ENCODE measurements at places on chromosomes 11 and 22.

DNA sequence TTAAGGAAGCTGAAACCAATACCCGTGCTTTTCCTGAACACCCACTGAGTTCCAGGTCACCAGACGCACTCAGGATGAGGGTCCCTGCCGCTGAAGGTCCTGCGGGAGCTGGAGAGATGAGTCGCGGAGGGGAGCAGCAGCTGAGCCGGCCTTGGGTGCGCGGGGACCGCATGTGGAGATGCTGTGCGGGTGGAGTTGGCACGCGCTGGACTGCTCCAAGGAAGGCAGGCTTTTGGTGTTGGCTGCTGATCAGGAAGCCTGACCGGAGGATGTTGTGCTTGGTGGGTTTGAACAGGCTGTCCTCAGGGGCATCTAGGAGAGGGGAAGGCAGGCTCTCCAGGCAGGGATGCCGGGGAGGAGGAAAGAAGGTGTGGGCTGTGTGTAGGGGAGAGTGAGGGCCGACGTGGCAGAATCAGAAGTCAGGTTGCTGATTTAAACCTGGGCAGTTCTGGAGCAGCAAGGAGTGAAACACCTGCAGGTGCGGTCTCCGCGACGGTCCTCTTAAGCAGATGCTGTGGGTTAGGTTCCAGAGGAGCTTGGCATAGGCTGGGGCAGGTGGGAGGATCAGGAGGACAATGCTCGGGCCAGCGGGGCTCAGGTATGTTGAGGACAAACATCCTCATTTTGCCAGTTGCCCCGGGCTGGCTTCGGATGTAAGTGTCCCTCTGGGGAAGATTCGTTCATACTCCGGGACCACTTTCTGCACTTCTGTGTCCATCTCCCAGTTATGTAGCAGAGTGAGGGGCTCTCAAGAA lies 197.5 kb upstream of the B3GAT1 start:
- DNase-seq = no peak

- no peak for DNase-seq
Measured at GRCh38 chr11:44994753-44995152, 44.1 kb upstream of the TP53I11 start.

DNA sequence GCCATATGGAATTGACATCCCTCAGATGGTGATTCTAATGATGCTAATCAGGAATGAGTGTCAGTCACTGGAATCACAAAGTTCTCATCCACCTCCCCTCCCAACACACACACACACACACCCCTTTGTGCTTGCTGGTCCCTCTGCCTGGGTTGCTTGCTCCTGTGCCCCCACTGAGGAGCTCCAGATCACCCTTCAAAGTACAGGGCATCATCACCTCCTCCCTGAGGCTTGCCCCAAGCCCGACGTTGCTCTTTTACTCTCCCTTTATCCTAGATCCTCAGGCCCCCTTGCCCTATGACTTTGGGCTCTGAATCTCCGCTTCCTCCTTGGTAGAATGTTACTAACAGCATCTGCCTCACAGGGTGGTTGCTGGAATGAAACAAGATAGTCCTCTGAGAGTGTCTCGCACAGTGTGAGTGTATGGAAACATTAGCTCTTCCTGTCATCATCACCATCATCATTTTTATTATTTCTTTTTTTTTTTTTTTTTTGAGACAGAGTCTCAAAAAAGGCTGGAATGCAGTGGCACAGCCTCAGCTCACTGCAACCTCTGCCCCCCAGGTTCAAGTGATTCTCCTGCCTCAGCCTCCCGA lies 3.4 kb downstream of the TOM1 start:
- no peak for DNase-seq

DNA sequence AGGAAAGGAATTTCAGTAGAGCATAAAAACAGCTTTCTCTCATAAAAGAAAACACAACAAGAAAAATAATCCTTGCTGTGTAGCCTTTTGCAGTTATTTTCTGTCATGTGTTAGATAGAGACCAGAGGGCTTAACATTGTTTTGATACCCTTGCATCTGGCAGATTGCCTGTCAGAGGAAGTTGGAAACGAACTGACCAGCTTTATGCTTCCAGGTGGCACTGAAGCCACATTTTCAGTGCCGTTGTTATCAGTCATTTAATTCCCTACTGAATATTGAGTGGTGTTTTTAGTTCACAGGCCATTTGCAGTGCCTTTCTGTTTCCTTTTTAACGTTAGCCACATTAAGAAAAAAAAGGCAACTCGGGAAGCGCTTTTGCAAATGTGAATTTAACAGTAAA lies 21.5 kb upstream of the RAG2 start:
- DNase-seq = no peak

- no peak for DNase-seq
Measured at GRCh38 chr11:125141178-125141577, 23.4 kb upstream of the PKNOX2 start.

DNA sequence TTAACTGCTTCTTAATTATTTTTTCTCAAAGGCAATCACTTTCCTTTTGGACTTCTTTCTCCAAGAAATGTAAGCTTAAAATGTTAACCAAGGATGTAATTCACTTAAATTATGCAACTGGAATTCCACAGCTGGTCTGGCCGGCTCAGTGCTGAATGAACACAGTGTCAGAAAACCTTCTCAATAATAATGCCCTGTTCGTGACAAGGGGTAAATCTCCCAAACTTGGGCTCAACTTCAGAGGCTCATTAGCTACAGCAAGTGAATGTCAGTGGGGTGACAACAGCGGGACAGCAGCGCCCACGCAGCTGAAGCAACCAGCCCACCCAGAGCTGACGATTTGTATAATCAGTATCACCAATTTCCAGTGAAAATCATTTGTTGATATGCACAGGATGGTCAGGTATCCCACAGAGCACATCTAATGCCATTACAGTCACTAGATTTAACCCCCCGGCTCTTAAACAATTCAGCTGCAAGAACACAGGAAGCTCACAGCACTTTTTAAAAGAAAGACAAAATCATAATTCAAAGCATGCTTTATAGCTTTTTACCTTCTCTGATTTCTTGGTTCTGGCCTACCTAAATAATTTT lies 704.8 kb downstream of the DLG2 start:
- DNase-seq = no peak

- DNase-seq = no peak
Measured at GRCh38 chr11:126415128-126415527, 59.6 kb downstream of the ST3GAL4 start.

DNA sequence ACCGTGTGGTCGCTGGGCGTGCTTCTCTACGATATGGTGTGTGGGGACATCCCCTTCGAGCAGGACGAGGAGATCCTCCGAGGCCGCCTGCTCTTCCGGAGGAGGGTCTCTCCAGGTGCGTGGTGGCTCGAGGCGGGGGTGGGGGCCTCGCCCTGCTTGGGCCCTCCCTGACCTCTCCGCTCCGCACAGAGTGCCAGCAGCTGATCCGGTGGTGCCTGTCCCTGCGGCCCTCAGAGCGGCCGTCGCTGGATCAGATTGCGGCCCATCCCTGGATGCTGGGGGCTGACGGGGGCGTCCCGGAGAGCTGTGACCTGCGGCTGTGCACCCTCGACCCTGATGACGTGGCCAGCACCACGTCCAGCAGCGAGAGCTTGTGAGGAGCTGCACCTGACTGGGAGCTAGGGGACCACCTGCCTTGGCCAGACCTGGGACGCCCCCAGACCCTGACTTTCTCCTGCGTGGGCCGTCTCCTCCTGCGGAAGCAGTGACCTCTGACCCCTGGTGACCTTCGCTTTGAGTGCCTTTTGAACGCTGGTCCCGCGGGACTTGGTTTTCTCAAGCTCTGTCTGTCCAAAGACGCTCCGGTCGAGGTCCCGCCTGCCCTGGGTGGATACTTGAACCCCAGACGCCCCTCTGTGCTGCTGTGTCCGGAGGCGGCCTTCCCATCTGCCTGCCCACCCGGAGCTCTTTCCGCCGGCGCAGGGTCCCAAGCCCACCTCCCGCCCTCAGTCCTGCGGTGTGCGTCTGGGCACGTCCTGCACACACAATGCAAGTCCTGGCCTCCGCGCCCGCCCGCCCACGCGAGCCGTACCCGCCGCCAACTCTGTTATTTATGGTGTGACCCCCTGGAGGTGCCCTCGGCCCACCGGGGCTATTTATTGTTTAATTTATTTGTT lies 2.4 kb downstream of the PIM3 start:
- peak; percentile 18 for DNase-seq

GRCh38 chr22:39621826-39622225 lies 51.3 kb downstream of the CACNA1I start:
- DNase-seq = no peak

GRCh38 chr11:29538339-29539036 lies 478.3 kb downstream of the KCNA4 start:
- DNase-seq = no peak

DNA sequence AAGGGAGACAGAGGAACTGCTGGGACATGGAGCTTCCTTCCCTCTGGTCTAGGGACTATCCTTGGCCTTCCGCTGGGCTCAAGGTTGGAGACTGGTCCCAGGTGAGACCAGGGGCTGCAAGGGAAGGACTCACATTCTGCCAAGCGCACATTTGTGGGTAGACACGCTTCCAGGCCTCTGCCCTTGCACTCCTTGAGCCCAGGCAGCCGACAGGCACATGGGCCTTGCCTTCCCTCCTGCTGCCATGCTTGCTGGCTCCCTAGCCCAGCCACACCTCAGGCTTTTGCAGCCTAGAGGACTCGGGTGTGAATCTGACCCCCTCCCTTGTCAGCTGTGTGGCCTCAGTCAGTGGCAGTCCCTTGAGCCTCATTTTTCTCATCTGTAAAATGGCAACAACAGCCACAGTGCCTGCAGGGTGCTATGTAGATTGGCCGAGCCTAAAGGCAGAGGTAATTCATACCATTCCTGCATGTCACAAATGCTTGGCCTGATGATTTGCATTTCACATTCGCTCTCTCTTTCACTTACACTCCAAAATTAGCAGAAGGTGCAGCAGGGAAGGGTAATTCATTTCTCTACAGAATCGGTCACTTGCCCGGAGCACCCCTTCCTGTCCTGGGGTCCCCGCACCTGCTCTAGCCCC lies 57.6 kb upstream of the NECTIN1 start:
- DNase-seq = no peak

GRCh38 chr11:129066229-129066628 lies 123.6 kb upstream of the TP53AIP1 start:
- no peak for DNase-seq

DNA sequence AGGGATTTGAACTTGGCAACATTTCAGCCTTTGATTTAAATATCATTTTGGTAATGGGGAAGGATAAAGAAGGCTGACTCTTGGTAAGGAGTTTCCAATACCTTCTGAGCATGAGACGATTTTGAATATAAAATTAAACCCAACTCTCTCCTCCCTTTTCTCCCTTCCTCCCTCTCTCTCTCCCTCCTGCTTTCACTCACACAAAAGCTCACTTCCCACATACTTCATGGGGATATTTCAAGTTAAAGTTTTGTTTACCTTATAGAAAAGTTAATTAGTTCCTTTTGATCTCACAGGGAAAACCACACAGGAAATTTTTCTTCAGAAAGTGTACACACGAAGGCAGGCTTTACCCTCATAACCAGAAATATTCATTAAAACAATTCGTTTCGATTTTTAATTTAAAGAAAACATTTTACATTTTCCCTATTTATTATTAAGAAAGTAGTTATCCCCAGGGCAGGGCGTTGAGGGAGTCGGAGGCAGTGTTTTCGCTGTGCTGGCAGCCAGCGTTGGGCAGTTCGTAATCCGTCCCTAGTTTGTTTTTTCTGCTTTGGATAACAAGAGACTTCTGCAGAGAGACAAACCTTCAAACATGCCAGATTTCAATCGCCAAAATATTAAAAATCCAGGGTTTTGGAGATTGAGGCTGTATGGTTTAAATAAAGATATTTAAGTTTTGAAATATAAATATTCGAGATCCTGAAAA lies 25.3 kb upstream of the ALX4 start:
- DNase-seq = no peak

DNA sequence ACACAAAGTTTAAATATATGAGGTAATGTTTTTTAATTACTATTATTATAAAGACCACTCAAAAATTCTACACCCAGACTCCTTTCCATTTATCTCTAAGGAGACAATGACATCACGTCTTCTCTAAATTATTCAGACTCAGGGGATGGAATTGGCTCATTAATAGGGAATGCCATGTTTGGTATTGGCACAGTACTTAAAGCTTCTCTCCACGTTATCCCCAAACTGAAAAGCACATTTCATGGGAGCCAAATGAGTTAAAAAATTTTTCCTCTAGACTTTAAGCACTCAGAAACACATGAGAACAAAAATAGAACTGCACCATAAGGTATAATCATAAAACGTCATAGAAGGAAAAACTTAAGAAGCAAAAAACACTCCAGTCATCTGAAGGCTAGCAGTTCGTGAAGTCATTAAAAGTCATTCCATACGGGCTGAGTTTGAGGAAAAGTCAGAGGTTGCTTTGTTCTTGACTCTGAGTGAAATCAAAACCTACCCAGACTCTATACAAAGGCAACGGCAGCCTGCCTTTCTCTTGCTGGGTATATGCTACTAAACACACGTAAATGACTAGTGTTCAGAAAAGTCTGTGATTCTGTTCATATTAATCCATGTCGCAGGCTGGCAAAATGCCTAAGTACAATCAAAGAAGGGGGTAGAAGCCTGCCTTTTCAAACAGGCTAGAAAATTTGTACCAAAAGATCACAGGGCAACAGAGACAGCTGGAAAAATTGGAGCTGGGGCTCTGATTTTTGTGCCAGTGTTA lies 8.7 kb upstream of the MPPED2 start:
- DNase-seq = no peak

- DNase-seq = no peak
Measured at GRCh38 chr11:128535468-128536457, 51.6 kb downstream of the ETS1 start.

DNA sequence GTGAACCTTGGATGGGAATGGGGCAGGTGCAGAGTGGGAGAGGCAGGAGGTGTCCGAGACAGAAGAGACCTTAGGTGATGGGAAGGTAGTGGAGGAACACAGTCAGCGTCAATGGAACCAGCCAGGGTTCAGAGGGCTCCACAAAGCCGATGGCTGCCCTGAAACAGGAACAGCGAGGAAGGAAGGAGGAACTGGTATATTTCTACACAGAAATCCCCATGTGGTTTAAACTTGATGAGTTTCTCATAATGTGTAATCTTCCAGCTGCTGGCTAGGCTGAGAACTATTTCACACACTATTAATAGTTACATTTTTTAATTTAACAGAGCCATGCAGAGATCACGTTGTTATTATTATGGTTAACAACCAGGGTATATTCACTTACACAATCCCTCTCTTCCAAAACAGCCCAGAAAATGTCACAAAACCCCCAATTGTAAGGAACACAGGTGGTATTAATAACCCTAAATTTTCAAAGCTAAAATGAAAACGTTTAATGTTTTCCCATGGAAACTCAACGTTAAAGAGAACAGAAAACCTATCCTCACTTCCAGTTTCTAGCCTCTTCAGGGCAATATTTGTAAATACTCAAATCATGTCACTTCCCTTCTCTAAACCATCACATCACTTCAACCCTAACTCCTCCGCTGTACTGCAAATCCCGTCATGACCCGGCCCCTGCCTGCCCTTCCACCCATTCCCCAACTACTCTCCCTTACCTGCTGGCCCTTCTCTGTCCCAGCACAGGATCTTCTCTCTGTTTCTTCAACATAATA lies 74.5 kb upstream of the ARFGAP3 start:
- no peak for DNase-seq

- no peak for DNase-seq
Measured at GRCh38 chr22:29073618-29074275, 912 bp downstream of the KREMEN1 start.

DNA sequence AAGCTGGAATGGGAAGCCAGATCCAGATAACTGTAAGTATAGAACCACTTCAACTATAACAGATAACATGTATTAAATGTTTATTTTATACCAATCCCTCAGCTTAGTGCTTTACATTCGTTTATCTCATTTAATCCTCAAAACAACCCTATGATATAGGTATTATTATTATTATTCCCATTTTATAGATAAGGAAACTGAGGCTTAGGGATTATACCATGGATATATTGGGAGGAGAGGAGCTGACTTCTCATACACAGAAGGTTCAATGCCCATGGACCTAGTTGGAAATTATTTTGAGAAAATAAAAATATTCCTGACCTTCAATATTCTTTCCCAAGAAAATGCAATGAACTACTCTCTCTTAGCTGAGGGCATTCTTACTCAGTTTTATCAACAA lies 140.4 kb upstream of the C11orf58 start:
- no peak for DNase-seq

All from T-helper 9 cell (primary cell).